ENCODE measurements at places on chromosomes 2 and 18.

GRCh38 chr18:21826641-21827302 lies 86.2 kb downstream of the MIB1 start:
- DNase-seq, result no peak

GRCh38 chr2:219223831-219224610 lies 5.3 kb upstream of the ABCB6 start:
- DNase-seq, result no peak

- DNase-seq, result no peak
Observed at GRCh38 chr2:178764097-178764496, 43.1 kb downstream of the TTN start.

- no peak for DNase-seq
Observed at GRCh38 chr2:17646838-17647701, 106.5 kb downstream of the SMC6 start.

- DNase-seq, result peak; percentile 99
Observed at GRCh38 chr2:12456293-12457106, 260.2 kb upstream of the TRIB2 start.

- DNase-seq, result peak; percentile 14
Observed at GRCh38 chr2:53859206-53860181, at the start of gene GPR75. Gene GPR75 (minus strand): TSS chr2:53859967. CDS start chr2:53854756, 5,211 bp downstream.

DNA sequence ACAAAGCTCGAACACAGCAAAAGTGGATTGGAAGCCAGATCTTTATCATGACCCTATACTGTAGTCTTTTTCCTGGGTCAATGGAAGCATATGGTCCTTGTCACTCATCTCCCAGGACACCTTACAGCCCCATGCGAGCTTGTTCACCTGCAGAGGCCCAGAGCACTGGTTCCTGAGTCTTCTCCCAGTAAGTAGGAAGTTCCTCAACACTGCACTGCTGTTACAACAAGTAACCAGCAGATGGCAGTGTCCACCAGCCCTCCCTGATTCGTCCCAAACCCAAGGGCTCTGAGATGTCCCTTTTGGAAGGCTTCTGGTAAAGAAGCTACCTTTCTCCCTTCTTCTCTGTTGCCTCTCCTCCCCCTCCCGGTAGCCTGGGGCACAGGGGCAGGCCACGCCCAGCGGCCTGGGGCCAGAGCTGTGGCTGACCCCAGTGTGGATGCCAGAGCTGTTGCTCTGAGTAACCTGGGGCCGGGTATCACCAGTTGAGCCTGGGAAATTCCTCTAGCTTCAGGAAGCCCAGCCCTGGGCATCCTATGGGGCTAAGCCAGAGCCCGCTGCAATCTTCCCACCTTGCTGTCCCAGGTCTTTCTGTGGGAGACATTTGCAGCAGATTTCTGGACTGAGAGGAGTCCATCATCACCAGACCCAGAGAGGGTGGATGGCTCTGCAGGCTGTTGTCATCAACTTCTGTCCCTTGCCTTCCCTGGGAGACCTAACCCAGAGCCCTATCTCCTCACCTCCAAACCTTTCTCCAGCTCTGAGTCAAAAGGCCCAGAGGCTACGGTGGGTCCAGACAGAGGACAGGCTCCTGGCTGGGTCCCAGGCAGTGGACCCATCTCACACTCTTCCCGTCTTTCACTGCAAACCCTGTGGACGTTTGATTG lies 5.3 kb upstream of the GDF7 start:
- peak; percentile 64 for DNase-seq

DNA sequence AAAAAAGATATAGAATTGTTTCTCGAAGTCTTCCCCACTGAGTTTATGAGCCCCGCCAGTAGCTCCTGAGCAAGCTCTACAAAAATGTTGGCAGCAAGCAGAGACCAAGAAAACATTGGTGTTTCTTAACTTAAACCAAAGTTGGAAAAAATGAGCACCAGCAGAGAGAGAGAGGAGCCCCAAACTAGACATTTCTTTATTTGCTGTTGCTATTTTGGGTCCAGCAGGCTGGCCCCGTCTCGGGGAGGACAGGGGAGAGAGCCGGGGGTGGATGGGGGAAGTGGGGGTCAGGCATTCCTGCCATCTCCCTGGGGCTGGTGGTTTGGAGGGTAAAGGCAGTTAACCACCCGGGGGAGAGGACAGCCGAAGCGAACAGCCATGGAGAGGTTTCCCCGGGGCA lies 113.0 kb downstream of the DYSF start:
- DNase-seq, result peak; percentile 37

- peak; percentile 4 for DNase-seq
Observed at GRCh38 chr18:21741562-21742314, 1.1 kb downstream of the MIB1 start.

DNA sequence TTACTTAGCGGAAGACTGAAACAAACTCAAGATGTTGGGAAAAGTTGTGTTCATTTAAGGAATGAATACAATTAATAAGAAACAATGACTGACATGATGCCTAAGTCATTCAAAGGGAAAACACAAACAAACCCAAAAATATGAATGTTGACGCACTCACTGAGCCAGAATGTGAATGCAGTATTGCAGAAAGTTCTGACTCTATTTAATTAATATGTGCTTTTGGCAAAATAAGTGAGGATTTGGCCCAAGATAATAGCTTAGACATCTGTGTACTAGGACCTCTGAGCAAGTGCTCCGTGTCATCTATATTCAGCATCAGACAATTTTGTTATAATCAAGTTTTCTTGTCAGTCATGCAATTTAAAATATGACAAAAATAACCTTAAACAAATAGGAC lies 1138.8 kb upstream of the NXPH2 start:
- no peak for DNase-seq

DNA sequence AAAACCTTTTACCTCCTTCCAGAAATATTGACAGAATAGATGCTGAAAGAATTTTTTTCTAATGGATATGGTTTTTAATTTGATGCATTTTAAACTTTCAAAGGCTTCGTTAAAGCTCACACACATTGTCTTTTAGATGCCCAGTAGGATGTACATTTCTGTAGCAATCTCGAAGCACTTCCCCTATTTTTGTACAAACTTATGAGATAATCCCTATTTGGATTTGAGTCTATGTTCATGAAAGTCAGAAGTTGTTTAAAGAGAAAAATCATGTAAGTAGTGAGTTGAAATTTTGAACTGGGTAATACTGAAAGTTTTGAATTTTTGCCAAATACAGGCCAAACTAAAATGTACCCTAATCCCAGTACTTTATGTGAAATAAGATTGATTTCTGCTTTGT lies 38.1 kb upstream of the MMADHC start:
- DNase-seq, result no peak

- DNase-seq, result peak; percentile 91
Observed at GRCh38 chr2:215921895-215922294, 91.5 kb downstream of the MREG start.

GRCh38 chr2:205276116-205276777 lies 406.1 kb upstream of the NRP2 start:
- peak; percentile 26 for DNase-seq

DNA sequence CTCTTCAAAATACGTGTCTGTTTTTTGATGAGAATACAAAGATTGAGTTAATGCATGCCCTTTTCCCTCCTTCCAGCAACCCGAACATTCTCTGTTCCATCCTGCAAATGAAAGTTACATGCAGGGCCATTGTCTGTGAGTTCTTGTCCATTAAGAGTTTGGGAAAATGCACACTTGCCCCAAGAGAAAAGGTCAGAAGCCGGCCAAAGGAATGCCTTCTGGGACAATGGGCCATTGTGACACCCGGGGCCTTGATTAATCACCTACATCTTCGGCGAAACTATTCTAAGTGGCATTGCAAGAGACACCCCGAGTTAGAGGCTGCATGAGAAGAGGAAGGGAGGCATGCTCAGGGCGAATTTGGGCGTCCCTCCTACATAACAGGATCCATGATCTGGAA lies 73.7 kb upstream of the COPS8 start:
- no peak for DNase-seq

DNA sequence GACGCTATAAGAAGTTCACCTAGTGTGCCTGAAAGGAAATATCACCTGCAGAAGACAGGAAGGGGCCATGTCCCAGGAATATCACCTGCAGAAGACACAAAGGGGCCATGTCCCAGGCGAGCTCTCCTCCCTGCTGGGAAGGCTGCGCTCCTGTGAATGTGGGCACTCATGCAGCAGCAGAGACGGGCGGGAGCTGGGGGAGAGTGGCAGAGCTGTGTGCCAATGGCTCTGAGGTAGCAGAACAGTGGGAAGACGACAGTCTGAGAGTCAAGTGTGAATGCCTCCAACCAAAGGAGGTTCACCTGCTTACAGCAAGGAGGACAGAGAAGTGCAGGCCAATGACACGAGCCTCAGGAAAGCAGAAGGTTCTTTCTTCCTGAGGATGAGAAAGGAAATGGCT lies 117.9 kb upstream of the SALL3 start:
- no peak for DNase-seq

DNA sequence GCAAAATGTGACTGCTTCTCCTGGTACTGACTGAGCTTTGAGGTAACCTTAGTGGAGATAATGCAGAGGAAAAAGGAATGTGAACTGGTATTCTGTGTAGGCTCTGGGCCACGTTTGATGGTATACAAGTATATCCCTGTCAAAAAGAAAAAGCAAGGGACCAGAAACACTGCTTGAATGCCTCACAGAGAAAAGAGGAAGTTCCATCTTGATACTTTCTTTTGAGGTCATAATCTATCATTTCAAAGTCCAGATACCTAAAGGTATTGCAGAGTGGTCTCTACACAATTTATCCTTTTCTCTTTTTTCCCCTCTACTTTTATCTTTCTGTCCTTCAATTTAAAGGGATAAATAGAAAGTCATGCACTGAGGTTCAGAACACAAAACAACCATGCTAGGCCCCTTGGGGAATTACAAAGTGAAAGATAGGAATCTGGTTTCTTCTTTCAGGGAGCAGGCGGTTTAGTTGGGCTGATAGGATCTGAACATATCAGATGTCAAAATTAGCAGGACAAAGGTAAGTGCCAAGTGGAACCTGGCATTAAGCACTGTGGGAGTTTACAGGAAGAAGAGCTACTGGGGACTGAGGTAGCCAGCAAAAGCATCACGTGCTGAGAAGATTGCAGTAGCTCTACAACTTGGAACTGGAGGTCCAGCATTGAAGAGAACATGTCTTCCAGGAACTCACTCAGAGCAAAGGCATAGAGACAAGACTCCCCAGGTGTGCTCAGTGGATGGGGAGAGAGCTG lies 121.2 kb downstream of the LYPD6 start:
- no peak for DNase-seq

GRCh38 chr2:214730800-214731407 lies 78.6 kb downstream of the BARD1 start:
- no peak for DNase-seq

DNA sequence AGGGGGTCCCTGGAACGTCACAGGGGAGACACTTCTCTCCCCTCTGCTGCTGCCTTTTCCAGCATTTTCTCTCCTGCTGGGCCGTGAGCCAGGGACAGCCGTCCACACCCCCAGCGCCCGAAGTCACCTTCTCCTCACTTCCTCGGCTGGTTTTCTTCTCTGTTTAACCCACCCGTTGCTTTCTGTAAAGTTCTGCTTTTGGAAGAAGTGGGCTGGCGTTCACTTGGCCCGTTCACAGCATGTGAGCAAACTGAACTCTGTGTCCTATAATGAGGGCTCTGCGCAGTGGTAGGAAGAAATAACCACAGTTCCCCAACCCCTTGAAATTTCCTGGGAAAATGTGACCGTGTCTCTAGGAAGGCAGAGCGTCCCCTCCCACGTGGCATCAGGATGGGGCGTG lies 187.0 kb upstream of the HDAC4 start:
- no peak for DNase-seq

DNA sequence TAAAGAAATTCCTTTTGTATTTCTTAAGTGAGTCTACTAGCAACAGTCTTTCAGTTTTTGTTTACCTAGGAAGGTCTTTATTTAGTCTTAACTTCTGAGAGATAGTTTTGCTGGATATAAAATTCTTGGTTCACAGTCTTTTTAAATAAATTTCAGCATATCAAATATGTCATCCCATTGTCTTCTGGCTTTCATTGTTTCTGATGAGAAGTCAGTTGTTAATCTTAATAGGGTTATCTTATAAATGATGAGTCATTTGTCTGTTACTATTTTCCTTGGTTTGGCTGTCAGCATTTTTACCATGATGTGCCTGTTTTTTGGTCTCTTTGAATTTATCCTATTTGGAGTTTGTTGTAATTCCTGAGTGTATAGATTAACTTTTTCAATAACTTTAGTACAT lies 129.3 kb downstream of the FAM210A start:
- no peak for DNase-seq

DNA sequence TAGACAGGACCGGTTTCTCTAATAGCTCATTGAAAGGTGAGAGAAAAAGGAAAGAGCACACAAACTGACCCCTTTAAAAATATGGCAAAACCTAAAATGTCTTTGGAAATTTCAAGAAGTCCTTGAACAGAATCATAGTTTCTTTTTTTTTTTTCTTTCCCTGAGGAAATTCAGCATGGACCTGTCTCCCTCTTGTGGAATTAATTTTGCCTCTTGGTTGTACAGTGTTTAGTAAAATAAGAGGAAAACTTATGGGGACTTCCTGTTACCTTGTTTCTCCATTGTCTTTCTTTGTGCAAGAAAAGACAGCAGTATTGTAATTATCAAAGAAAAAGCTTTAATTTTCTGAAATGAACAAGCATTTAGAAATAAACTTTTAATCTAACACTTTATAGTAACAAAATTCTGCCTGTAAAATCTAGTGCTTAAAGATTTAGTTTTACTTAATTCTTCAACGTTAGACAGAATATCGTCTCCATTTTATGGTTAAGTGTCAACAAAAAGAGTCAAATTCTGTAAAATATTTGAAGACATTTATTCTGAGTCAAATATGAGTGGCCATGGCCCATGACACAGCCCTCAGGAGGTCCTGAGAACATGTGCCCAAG lies 176.3 kb upstream of the NABP1 start:
- peak; percentile 65 for DNase-seq

DNA sequence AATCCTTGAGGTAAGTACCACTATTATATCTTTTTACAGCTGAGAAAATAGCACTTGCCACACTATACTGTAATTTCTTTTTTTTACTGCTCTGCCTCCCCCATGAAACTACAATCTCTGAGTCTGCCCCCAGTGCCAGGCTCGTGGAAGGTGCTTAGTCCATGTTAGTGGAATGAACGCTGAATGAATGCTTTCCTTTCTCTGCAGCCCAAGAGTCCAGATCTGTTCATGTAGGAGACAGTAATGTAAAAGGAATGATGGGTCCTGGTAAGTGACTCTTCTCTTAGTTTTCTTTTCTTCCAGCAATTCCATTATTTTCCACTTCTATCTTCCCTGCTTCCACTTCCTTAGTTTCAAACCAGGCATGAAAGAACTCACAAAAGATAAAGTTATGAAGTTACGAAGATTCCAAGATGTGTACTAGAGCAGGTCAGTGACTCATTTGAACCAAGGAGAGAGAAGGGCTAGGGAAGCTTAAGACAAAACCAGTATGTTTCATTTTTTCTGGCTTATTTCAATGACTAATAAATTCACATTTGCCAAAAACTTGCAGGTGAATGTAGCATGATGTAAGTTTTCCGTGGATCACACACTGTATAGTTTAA lies 46.0 kb downstream of the ARHGEF33 start:
- DNase-seq, result peak; percentile 66

DNA sequence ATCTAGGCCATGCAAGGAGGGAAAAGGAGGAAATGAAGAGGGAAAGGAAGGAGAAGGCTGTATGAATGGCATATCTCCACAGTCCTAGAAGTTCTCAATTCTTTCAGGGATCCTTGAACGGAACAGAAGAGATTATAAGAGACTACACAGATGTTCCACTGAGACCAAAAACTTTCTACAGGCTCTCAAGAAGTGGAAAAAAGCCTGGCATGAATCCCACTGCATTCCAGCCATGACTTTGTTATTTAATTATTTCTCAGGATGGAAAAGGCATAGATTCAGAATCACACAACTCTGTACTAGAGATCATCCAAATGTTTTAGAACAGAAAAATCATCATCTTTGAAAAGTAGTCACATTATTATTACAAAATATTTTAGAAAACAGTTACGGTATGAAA lies 131.7 kb upstream of the CDH20 start:
- peak; percentile 70 for DNase-seq
